ENCODE measurements at places on chromosomes 11 and 22. TPM values are rescaled to one million over a fixed set of nuclear protein-coding genes. Genes with fewer than 3 reads are reported as not detected.

MMP12 gene
- 9.9 TPM for total RNA-seq

TMPRSS4 gene
- 1.4 TPM for total RNA-seq

RAB3IL1 gene
- 34.7 TPM for total RNA-seq

- no peak for DNase-seq
- H3K36me3 ChIP-seq, result no peaks in the 10 kb centered on the region
- H3K4me1 ChIP-seq, result no peaks in the 10 kb centered on the region
- H3K27ac ChIP-seq, result no peak overlapping the region
These were observed 1059.7 kb downstream of the OPCML start for GRCh38 chr11:132472411-132473172.

DNA sequence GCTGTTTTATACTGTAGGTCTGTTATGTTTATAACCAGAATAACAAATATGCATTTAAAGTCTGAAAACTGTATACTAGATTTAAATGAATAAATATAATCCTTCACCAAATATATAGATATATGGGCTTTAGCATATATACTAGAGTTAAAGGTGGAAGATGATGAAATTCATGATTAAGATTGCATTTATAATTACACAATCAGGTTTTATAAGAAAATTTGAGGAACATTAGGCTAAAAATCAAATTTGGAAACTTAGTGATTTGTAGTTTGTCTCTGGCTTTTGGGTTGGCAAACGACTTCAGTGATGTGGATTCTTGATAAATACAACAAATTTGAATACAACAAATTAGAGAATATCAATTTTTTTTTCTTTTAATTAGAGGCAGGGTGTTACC is 10.0 kb downstream of the BCL2L13 start:
- DNase-seq, result no peak
- no peaks in the 10 kb centered on the region for H3K4me1 ChIP-seq
- no peak overlapping the region for H3K27ac ChIP-seq
